Omental fat pad (tissue), 4 donors: ENCODE measurements at places on chromosomes 2 and 18.

GRCh38 chr18:34767601-34768027 is 57.5 kb downstream of the DTNA start:
- no peak for DNase-seq

DNA sequence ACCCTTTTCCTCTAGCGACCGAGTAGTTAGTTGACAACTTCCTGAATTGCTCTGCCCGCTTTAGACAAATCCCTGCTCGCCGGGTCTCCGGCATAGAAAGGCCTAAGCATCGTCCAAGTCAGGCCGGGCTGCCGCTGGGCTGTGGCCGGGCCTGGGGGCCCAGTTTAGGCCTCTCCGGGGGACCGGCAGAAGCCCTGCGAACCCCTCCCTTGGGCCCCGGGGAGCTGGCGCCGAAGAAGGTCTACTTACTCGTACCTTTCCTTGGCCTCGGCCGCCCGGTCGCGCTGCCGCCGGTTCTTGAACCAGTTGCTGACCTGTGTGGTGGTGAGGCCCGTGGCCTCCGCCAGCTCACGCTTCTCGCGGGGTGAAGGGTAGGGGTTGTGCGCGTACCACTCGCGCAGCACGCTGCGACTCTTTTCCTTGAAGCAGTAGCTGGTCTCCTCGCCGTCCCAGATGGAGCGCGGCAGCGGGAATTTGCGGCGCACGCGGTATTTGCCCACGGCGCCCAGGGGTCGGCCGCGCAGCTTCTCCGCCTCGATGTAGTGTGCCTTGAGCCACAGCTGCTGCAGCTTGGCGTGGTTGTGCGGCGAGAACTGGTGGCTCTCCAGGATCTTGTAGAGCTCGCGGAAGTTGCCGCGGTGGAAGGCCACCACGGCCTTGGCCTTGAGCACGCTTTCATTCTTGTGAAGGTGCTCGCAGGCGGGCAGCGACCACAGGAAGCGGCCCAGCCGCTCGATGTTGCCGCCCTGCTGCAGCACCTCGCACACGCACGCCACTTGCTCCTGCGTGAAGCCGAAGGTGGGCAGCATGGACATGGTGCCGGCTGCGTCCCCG is 739 bp downstream of the SIX2 start:
- DNase-seq = no peak

- no peak for DNase-seq
Measured at GRCh38 chr18:44410740-44411139, 269.9 kb upstream of the SETBP1 start.

DNA sequence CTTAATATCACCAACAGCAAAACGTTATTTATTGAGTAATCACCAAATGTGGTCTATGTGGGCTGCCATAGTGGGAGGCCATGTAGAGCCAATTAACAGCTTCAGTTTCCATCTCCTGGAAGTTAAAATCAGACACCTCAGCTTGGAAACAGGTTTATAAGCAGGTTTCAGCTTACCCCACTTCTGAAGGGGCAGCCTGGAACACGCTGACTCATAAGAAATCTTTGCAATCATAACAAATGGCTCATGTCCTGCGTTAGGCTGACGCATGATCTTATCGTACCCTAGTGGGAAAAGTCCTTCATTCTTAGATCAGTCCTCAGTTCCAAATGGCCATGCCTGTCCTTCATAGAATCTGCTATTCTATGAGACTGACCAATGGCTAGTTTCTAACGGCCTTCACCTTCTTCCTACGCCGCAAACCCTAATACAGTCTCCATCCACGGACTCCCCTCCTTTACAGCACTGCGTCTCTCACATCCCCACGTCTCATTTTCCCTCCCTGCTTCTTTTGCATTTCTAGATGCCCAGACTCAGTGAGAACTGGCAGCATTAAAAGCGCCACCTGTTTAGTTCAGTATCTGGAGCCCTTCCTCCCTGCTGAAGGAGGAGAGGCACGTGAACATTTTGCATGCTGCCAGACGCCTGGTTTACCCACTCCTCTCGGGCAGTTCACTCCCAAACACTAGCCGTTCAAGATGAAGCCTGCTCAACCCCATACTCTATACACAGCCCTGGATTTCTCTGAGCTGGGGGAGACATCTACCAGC is 24.2 kb upstream of the BZW1 start:
- no peak for DNase-seq

DNA sequence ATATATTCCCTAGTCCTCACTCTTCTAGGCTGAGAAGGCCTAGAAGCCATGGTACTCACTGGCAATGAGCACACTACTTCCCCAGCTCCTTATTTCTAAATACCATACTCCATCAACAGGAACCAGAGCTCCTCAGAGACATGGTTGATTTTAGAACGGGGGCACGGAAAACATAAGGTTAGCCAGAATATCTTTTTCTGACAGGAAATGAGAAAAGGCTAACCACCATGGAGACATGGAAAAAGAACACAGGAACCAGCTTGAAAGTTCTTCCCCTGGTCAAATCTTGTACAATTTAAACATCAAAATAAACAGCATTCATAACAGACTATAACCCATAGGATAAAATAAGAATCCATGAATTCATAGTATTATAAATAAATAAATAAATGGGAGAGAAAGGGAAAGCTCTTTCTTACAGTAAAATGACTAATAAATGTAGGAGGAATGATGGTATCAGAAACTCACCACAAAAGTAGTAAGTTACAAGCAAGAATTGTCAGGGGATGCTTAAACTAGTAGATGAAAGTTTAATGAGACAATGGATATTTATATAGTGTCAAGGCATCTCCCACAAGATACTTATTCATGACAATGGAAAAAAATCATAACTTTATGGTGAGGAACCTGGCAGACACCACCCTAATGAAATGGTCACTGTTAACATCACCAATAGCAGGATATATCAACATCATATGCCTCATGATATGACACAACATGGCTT is 20.6 kb upstream of the GCC2 start:
- no peak for DNase-seq

- DNase-seq = no peak
Measured at GRCh38 chr2:71492112-71492511, 38.8 kb downstream of the DYSF start.

GRCh38 chr2:6442252-6442985 is 423.3 kb downstream of the CMPK2 start:
- no peak for DNase-seq

DNA sequence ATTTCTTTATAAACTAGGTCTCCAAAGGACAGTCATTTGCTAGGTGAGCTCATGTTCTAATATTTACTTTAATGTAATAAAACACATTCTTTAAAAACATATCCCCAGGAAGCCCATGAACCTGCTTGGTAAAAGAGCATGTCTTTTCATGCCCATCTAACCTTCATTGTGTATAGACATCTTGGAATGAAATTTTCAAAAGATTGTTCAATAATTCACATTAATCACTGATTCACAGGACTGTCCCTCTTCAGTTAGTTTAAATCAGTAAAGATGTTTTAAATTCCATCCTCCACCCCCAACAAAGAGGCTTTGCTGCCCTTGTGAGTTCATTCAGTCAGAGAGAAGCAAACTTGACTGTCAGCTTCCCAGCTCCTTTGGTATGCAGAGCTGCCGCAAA is 633.4 kb upstream of the CELF4 start:
- no peak for DNase-seq

DNA sequence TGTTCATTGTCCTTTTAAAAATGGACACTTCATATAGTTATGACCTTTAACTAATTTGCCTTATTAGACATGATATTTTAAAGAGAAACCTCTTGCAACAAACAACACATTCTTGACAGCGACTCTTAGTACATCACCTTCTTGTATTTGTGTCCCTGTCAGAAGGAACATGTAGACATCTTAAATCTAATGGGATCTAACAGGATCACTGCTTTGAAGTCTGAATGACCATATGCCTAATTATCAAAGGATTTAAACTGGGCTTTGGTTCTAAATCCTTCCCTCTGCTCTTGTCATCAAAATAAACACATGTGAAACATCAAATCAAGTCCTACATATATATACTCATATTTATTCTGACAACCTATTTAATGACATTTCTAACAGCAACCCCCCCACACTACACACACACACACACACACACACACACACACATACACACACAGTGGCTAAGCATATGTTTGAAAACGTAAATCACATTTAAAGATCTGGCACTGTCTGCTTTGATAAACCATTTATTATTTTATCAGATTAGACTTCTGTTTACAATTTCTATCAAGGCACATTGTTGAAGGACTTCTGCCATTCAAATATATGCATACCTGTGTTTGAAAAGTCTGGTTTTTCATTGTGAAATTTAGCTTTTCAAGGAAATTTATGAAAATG is 4.2 kb downstream of the GALNT13 start:
- DNase-seq = no peak

DNA sequence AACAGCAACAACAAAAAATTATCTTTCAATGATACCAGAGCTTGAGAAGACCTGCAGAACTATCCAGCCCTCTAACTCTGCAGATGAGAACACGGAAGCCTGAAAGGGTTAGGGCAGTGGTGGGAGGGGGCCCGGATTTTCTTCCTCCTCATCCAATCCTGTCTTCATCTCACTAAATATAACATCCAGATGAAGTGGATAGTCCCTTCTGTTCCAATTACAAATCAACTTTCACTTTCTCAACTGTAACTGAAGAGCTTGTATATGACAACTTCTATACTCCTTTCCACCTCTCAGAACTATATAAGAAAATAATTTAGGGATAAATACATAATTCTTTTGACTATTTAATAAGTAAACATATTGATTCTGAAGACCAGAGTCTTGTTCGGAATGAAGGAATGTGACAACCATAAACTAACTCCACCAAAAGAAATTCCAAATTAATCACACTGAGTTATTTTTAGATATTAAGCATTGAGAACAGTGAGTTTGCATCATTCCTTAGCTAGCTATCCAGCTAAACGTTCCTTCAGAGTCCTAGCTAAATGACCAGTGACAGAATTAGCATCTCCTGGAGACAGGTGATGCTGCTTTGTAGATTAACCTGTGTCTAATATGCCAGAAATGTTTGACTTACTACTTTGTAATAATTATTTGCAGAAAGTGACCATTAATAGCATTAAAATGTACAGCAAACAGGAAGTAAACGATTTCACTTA is 32.7 kb downstream of the SFT2D3 start:
- no peak for DNase-seq

DNA sequence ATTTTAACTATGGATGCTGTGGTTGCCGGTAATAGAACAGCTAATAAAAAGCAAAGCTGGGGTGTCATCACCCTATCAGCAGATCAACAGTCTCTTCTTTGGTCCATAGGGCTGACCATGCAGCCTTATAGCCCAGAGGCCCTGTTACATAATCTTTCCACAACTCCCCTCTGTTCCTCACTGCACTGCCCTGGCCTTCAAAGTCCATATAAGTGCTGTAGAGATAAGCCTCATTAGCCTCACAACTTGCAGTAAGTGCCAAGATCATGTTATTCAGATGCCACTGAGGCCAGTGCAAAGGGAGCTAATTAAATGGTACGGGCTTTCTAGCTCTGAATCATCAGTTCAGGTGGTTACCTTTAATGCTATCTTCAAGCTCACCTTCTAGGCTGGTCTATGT is 89.7 kb upstream of the CXCR4 start:
- no peak for DNase-seq

DNA sequence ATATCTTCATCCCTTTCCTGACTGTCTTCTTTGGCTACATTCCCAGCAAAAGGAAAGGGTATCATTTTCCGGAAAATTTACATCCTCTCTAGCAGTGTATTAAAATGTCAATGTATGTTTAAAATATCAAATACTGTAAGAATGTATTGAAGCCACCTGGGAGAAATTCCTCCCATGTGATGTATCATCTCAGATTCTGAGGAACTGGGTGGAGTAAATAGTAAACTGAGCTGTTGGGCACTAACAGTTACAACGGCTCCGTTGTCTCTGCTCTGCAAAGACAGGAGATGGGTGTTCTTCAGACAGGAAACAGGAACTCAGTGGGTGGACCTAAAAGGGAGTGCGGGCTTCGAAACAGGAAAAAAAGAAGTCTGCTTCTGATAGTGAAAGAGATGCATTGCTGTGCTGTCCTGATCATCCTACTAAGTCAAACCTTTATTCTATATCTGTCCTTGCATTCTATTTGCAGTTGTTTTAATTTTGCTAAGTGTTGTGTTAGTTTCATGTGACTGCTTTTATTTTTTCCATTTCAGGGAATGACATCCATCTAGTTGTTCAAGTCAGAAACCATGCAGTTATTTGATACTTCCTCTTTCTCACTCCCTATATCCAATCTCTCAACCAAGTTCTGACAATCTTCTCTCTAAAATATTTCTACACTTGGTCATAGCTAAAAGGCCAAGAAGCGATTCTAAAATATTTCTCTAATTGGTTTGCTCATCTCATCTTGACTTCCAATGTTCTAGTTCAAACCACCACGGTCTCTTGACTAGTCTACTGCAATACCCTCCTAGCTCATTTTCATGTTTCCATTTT is 19.4 kb downstream of the DOK1 start:
- DNase-seq = no peak

- DNase-seq = no peak
Measured at GRCh38 chr2:15557887-15558311, 3.2 kb downstream of the NBAS start.
